ENCODE measurements at places on chromosomes 7 and 10. TPM values are rescaled to one million over a fixed set of nuclear protein-coding genes. Genes with fewer than 3 reads are reported as not detected.

The UTF1 gene
- not detected for total RNA-seq

DNA sequence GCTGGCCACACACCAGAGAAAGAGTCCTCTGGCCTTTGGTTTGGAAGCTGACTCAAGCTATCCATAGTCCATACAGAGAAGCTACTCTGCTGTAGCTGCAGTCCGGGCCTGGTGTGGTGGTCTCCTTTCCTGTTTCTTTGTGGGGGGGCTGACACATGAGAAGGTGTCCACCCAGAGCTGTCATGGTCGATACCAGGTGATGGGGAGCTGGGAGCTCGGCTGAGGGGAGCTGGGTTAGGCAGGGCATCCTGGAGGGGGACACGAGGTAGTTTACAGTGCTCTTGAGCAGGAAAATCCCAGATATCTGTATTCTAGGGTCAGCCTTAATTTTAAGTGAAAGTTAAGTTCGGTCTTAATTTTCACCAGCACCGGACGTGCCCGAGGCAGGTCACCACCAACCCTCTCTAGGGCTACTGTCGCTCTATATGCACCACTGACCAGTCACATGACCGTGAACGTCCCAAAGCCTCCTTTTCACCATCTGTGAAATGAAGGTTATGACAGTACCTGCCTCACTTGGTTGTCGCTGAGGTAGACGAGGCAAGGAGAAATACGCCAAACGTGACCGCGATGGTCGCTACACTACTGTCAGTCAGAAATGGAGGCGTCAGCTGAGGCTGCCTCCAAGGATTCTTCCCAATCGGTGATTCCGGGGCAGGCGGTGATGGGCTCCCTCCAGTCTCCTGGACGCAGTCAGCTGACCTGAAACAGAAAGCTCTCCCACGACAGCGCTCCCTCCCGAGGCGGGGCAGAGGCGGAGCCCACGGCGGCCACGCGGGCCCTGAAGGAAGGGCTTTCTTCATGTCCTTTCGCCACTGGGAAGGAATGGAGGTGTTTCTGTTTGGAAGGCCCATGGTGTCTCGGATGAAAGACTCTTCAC, 69.4 kb upstream of the SHH start:
- no peaks in the 10 kb centered on the region for H3K4me1 ChIP-seq
- DNase-seq, result no peak
- no peaks in the 10 kb centered on the region for H3K36me3 ChIP-seq

The CTAGE6 gene
- 0.33 TPM for total RNA-seq

The FFAR4 gene
- total RNA-seq, result 0.14 TPM

The GDF10 gene
- 0.28 TPM for total RNA-seq

The ATG9B gene
- not detected for total RNA-seq

DNA sequence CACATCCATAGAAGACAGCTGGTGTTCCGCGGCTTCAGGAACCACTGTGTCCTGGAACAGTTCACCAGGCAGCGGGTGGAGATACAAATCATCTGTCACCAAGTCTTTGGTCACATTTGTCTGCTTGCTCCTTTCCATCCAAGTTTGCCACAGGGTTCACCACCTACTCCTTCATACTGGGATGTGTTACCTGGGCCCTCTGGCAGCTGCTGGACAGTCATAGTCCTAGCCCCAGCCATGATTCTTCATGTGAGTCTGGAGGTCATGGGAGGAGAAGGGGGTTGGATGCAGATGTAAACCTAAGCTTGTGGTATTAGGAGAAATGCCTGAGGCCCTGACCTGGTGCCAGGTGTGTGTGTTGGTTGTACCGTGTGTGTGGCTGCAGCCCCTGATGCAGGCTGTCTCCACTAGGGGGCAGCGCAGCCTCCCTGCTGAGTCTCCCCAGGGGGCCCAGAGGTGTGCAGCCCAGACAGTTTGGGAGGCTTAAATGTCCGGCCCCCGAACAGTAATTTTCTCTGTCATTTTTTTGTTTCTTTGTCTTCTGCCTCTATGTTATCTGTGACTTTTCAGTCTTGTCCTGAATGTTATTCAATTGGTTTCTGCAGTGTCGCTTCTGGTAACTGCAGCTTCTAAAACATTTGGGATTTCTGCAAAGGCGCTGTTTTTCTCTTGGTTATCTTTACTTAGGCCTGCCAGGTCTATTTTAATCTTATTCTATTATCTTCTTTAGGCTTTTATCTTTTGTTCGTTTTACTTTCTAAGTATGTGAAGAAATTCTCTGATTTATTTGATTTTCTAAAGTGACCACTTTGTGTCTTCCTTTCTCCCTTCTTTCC, 14.8 kb downstream of the NPS start:
- H3K27me3 ChIP-seq, result peaks cover 3% of the 10 kb centered on the region
- H3K4me1 ChIP-seq, result peaks cover 3% of the 10 kb centered on the region
- H3K27ac ChIP-seq, result no peak overlapping the region
- no peak for DNase-seq
- H3K4me3 ChIP-seq, result no peak overlapping the region
- no peaks in the 10 kb centered on the region for H3K36me3 ChIP-seq

- peak overlapping the region; percentile 25 for H3K27ac ChIP-seq
- peak; percentile 46 for DNase-seq
- H3K27me3 ChIP-seq, result no peaks in the 10 kb centered on the region
- H3K4me1 ChIP-seq, result peaks cover 19% of the 10 kb centered on the region
These were observed 593 bp upstream of the CUX1 start for GRCh38 chr7:101816595-101817470.

- no peak overlapping the region for H3K27ac ChIP-seq
- peaks cover 10% of the 10 kb centered on the region for H3K27me3 ChIP-seq
These were observed 3.8 kb downstream of the GRM3 start for GRCh38 chr7:86647385-86648094.

DNA sequence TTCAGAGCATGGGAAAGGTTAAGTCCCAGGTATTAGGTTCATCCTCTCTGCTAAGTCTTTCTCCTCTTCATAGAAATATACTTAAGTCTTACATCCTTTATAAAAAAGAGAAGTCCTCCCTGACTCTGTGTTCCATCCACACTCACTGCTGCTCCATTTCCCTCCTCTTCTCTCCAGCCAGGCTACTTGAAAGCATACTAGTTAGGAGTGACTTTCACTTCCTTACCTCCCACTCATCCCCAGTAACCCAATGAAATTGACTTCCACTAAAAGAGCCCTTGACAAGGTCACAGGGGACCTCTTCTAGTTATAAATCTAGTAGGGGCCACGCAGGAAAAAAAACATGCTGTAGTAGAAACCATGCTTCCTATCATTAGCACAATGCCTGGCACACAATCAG, 133.1 kb upstream of the AGK start:
- no peaks in the 10 kb centered on the region for H3K27me3 ChIP-seq
- H3K36me3 ChIP-seq, result no peaks in the 10 kb centered on the region
- no peak overlapping the region for H3K27ac ChIP-seq
- H3K4me1 ChIP-seq, result no peaks in the 10 kb centered on the region
- DNase-seq, result no peak

- H3K36me3 ChIP-seq, result no peaks in the 10 kb centered on the region
- peaks cover 26% of the 10 kb centered on the region for H3K4me1 ChIP-seq
- DNase-seq, result no peak
- H3K27ac ChIP-seq, result no peak overlapping the region
- H3K4me3 ChIP-seq, result no peak overlapping the region
These were observed 91.3 kb downstream of the PARD3 start for GRCh38 chr10:34723750-34724149.

- no peak overlapping the region for H3K27ac ChIP-seq
- H3K27me3 ChIP-seq, result no peaks in the 10 kb centered on the region
- H3K4me1 ChIP-seq, result no peaks in the 10 kb centered on the region
- DNase-seq, result no peak
- no peaks in the 10 kb centered on the region for H3K36me3 ChIP-seq
These were observed 712.1 kb upstream of the NRP1 start for GRCh38 chr10:34046506-34047034.

DNA sequence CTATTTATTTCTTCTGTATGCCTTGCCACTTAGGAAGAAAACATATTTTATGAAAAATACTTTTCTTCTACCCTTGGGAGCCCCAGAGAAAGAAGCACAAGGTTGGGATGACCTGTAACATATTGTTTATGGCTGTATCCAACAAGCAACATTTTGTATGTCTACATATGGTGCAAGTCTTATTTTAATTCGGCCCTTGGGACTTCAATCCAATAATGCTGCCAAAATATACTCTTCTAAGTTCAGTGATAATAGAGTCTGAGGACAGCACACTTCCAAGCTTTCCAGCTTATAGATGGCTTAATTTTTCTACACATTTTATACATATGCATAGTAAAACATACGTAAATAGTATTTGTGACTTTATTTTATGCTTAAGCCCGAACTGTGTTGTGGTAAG, 318.5 kb upstream of the SEMA3A start:
- no peaks in the 10 kb centered on the region for H3K4me1 ChIP-seq
- H3K27ac ChIP-seq, result no peak overlapping the region

GRCh38 chr7:143205560-143206293, 16.1 kb upstream of the TAS2R40 start:
- H3K27me3 ChIP-seq, result no peaks in the 10 kb centered on the region
- no peak for DNase-seq
- H3K4me3 ChIP-seq, result no peak overlapping the region
- H3K27ac ChIP-seq, result no peak overlapping the region
- H3K4me1 ChIP-seq, result no peaks in the 10 kb centered on the region

The AKR1C4 gene
- 154 TPM for total RNA-seq

DNA sequence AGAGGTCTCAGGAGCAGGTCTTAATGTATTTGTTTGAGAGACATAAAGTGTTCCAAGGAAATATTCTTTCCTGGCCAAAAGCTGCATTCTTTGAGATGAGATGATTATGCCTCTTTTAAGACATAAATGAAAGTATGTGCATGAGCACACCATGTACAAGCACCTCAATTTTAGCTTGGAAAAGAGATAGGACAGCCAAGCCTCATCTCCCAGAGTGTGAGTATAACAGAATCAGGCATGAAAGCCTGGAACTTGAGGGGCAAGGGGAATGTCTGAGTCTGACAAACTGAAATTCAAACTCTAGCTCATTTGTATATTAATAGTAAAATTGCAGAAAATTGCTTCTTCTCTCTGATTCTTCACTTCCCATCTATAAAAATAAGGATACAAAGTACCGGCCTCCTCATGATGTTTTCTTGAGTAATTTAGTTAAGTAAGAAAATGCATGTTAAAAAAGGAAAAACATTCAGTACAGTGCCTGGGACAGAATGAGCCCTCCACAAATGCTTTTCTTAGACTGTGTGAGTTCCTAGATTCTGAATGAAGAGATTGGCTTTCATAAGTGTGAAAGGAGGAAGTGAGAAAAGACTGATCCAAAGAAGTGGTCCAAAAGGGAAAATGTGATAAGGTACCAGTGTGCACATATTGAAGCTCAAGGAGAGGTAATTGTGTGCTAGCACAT, 1260.9 kb upstream of the SORCS1 start:
- H3K4me3 ChIP-seq, result no peak overlapping the region
- H3K36me3 ChIP-seq, result no peaks in the 10 kb centered on the region
- no peak overlapping the region for H3K27ac ChIP-seq
- peaks cover 3% of the 10 kb centered on the region for H3K4me1 ChIP-seq
- DNase-seq, result no peak

DNA sequence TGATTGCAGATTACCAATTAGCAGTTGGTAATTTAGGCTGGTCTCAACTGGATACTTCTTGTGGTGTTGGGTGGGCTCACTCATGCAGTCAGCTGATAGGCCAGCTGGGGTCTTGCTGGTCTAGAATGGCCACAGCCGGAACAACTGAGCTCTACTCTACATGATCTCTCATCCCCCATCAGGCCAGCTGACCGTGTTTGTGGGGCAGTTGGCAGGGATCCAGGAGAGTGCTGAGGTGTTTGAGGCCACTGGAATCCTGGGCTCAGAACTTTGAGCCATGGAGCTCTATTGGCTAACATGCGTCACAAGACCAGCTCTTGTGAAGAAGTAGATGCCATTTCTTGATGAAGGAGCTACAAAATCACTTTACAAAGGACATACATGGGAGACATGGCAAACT, 242.4 kb downstream of the GFRA1 start:
- no peak overlapping the region for H3K4me3 ChIP-seq
- H3K4me1 ChIP-seq, result no peaks in the 10 kb centered on the region
- no peaks in the 10 kb centered on the region for H3K27me3 ChIP-seq
- no peak overlapping the region for H3K27ac ChIP-seq

Measured in liver (tissue), 10 donors.